Activated gamma-delta T cell treated with anti-CD3 and anti-CD28 coated beads, Interleukin-2, amount 50 U/mL, for 16 hours (primary cell): ENCODE measurements at places on chromosomes 3 and 15.

DNA sequence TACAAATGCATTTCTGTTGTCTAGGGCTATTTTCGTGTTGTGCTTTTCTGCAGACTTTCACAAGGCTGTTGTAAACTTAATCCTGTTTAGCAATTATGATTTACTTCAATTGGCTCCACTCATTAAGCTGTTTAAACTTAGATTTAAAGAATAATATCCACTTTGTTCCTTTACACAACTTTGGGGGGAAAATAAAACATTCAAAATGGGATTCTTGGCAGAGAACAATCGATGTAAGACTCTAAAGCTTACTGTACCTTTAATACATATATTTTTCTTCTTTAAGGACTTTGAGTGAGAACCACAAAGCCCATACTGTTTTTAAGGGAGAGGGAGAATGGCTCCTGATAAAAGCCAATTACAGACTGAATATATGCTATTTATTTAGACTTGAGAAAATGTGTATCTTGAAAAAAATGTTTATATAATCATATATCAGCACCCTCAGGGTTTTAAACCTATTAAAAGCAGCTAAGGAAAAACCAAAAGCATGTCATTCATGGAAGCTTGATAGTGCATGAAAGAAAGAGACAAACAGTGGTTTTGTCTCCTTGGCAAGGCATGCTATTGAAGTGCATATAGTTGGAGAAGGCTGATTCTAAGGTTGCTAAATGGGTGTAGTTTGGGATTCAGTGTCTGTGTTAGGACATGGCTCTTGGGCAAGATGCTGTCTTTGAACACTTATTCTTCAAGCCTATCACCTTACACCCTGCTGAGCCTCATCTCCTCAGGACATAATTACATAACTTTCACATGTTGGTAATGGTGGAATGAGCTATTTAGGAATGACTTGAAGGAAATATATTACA is 293.4 kb upstream of the TBC1D5 start:
- DNase-seq, result no peak

DNA sequence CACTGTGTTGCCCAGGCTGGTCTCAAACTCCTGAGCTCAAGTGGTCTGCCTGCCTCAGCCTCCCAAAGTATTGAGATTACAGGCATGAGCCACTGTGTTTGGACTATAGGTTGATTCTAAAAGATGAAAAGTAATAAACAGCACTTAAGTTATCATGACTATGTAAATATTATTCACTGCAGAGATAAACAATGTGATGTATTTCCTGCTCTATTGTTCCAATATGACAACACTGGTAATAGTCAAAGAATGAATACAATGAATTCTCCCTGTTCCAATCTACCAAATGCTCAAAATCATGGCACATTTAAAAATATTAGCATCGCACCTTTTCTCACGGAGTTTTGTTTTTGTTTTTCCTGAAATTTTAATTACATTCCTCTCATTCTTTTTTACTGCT is 36.8 kb upstream of the TBL1XR1 start:
- no peak for DNase-seq

DNA sequence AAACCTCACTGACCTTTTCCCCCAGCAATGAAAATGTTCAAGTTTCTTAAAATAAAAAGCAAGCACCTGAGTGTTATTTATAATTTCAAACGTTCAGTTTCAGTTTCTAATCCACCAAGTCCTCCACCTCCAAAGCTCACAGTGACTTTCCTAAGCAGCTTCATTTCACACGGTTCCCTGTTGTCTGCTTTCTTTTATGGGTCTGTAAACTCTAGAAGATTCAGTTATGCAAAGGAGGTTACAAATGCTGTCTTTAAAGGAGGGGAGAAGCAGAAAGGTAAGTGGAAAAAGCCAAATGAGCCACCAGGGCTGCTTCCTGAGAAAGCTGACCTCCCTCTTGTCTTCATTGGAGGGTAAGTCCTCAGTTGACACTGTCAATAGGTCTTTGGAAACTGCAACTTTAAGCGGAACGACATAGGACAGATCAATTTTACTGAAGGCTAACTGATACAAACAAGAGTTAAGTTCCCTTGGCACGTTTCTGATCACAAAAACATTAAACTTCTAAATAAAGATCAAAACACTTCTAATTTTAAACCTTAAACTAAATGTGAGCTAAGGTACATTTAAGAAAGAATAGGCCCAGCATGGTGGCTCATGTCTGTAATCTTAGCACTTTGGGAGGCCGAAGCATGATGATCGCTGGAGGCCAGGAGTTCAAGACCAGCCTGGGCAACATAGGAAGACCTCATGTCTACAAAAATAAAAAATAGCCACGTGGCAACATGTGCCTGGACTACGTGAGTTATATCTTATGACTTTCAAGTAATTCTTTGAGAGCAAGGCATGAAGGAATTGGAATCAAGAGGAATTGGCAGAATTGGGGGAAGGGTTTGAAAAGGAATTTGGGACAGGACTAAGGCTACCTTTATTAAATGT is 151.9 kb upstream of the UBE2E1 start:
- DNase-seq, result no peak

DNA sequence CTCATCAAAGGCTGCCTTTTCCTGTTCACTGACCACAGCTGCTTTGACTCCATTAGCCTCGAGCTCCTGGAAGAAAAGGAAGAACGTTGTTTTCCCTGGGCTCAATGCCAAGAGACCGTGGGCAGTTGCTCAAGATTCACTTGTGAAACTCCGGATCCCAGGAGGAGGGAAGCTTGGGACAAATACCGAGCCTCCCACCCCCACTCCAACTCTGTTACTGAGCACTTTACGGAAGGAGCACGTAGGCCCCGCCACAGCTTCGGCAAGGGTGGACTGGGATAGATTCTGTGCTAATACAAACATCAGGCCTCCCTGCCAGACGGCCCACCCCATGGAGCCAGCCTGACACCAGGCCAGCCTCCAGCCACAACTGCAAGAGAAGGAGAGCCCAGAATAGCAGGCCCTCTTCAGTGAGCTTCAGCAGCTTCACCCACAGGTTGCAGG is 10.8 kb upstream of the FANCD2 start:
- no peak for DNase-seq

DNA sequence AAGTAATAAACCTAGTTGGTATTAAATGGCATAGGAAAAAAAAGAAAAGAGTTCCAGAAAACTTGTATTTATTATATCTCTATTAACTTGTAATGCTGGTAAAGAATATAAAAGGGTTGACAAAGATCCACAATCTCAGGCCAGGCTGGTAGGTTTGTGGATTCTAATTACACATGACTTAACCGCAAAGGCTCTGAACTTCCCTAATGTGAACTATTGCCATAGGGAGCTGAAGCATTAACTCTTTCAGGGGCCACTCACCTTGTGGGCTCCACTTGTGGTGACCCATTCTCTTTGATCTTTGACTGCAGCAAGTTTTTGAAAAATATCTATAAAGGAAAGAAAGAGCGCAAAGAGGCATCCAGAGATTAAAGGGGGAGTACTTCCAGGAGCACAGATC is 58.5 kb downstream of the NEK10 start:
- no peak for DNase-seq

GRCh38 chr3:45751537-45752242 is 44.6 kb downstream of the SLC6A20 start:
- no peak for DNase-seq

GRCh38 chr3:127711021-127711695 is 38.4 kb downstream of the ABTB1 start:
- no peak for DNase-seq

DNA sequence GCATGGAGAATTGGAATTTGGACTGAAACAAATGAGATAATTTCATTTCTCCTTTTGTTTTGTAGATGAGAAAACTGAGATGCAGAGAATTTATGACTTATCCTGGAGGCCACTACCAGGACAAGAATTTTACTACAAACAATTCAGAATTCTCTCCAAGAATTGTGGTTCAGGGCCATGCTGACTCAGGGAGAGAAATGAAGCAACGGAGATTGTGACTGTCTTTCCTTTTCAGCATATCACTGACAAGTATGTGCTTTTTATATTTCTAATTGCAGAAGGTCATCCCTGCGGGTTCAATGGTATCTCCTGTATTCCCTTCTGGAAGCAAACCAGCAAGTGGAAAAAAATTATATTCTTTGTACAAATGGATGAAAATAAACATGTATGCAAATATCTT is 170.8 kb upstream of the MITF start:
- DNase-seq, result no peak

- peak; percentile 30 for DNase-seq
Observed at GRCh38 chr15:43977072-43977884, 150.5 kb downstream of the WDR76 start.

DNA sequence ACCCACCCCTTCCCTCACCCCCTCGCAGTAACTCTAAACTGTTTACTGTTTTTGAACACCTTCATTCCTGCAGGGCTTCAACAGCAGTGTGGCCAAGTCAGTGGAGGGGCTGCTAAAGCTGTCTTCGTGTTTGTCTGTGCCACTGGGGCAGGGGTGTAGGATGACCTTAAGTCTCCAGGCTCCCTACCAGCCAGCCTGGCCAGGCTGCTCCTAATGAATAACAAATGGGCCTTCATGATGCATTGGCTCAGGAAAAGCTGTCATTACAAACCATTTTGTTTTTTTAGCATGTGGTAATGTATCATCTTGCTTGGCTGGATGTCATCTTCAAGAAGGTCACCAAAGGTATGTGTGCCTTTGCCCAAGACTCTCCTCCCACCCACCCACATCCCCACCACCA is 372.2 kb upstream of the WNT5A start:
- no peak for DNase-seq

DNA sequence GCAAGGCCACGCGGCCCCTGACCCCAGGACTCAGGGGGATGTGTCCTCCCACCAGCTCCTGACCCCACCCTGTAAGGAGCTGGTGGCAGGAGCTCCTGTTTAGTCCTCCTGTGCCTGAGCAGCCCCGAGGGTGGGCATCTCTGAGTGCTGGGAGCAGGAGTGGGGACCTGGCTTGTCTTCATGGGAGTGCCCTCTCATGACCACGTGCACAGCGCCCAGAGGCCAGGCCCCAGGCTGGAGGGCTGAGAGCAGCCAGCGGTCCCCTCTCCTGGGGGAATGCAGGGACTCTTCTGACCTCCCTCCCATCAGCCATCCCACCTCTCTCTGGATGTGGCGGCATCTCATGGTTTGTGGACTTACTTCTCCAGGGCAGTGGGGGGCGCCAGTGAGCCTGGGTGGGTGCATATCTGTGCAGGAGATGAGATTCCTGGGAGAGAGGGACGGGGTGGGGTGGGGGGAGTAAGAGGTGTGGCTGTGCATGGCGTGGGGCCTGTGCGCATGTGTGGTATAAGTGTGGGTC is 205.6 kb downstream of the TBC1D2B start:
- DNase-seq, result no peak

DNA sequence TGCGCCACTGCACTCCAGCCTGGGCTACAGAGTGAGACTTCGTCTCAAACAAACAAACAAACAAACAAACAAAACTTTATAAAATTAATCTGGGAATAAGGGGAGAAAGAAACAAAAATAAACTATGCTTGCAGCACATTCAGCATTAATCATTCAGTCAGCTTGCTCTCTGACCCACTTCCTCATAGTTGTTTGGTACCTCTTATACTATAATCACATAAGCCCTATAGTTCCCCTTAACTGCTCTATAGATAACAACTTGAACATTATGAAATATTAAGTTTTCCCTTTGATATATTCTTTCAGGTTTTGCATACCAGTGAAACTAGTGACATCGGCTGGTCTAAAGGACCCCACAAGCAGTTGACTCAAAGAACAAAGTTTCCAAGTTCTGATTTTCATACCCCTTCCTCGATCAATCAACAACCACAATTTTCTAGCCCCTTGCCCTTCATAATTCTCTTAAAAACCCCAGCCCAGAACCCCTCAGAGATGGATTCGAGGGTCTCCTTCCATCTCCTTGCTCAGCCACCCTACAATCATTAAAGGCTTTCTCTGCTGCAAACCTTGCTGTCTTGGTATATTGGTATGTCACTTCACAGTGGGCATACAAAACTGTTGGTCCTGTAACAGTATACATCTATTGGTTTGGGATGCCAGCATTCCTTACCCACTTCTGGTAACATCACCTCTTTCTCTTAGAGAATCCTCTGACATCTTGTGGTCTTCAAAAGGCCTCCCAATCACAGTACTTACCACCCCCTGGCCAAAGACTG is 26.4 kb downstream of the BCL2L10 start:
- DNase-seq, result no peak

DNA sequence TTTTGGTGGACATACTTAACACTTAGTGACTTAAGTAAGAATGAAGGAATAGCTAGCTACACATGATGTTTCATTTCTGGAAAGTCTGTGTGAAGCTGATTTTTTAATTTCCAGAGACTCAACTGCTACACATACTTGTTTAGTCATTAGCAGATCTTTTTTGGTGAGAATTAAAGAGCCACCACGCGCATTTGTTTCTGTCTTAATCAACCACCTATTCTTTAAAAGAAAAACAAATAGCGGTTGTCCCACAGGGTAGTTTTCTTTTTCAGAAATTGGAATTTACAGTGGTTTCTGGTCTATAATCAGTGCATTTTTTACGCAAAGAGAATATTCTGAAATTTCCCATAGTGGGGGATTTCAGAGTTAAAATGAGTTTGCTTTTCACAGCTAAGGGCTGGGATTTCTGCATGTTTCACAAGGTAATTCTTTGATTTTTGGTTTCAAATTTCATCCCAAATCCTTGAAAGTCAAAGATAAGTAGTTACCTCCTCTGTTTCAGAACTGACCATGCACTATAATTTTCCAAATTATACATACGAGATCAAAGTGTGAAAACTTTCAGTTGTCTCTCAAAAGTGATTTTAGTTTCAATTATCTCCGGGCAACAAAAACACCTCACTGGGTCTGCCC is 631.0 kb upstream of the GRM7 start:
- DNase-seq, result no peak

DNA sequence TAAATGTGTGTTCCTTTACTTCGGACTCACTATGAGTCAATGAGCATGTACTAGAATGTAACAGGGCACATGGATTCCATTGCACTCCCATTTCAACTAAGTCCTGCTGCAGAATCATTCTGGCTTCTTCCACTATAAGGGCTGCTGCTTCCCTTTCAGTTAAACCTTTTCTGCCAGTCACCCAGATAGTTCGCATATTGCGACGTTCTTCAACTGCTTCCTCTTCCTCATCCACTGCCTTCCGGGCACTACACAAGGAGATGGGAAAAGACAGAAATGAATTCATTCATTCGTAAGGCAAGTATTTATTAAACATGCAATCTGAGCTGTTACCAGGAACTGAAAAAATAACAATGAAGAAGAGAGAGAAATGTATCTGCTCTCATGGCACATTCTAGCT is 55.6 kb downstream of the POLQ start:
- no peak for DNase-seq
